ENCODE measurements at places on chromosomes 3 and 15. TPM values are rescaled to one million over a fixed set of nuclear protein-coding genes. Genes with fewer than 3 reads are reported as not detected.

Gene CBLB
- total RNA-seq, result 26.9 TPM

DNA sequence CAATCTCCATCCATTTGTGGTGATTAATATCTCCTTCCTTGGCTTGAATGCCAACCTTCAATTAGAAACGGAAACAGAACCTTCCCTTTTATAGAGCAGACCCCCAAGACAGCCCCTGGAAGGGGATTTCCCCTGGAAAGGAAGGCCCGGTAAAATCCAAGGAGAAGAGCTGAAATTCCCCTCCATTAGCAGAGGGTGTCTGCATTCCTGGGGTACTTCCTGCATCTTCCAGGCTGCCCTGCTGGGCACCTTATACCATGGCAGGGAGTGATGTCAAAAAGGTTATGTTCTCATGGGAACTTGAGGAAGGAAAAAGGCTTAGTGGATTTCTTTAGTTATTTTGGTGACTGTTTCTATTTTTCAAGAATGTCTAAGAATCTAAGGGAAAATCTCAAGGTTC is 116.7 kb upstream of the NEO1 start:
- H3K27me3 ChIP-seq, result peaks cover 14% of the 10 kb centered on the region
- no peak overlapping the region for H3K27ac ChIP-seq
- H3K4me3 ChIP-seq, result no peak overlapping the region
- H3K36me3 ChIP-seq, result no peaks in the 10 kb centered on the region
- peaks cover 13% of the 10 kb centered on the region for H3K4me1 ChIP-seq
- DNase-seq, result no peak

GRCh38 chr3:178300441-178300959 is 235.7 kb upstream of the KCNMB2 start:
- H3K27me3 ChIP-seq, result no peaks in the 10 kb centered on the region
- no peak overlapping the region for H3K4me3 ChIP-seq
- H3K4me1 ChIP-seq, result peaks cover 4% of the 10 kb centered on the region
- no peak overlapping the region for H3K27ac ChIP-seq
- no peak for DNase-seq
- H3K36me3 ChIP-seq, result no peaks in the 10 kb centered on the region

Gene MEF2A
- total RNA-seq, result 184 TPM

DNA sequence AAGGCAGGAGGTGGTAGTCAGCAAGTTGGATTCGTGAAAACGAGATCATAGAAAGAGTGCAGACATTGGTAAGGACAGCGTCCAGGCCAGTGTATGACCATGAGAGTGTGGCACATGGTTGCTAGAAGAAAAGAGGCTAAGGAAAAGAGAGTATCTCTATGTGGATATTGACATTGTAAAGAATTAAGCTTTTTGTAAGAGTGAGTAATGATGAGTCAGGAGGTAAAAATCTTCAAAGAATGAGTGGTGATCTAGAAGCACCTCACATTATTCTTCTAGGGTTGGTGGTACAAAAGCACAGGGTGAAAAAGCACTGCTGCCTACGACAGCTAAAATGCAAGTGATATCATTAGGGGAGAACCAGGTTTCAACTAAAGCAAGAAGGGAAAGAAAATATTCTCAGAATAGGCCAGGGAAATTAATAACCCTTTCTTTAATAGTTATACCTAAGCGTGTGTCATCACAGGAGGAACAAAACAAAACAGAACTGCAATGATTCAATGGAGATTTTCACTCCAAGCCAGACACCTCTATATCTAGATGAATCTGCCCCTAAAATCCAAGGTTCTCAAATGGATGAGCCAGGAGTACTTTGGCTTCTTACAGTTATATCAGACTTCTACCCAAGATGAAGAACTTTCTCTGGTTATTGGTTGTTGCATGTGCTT is 884.7 kb downstream of the NAALADL2 start:
- no peaks in the 10 kb centered on the region for H3K27me3 ChIP-seq
- no peak overlapping the region for H3K4me3 ChIP-seq
- H3K4me1 ChIP-seq, result peaks cover 6% of the 10 kb centered on the region
- H3K36me3 ChIP-seq, result no peaks in the 10 kb centered on the region
- DNase-seq, result no peak
- no peak overlapping the region for H3K27ac ChIP-seq

DNA sequence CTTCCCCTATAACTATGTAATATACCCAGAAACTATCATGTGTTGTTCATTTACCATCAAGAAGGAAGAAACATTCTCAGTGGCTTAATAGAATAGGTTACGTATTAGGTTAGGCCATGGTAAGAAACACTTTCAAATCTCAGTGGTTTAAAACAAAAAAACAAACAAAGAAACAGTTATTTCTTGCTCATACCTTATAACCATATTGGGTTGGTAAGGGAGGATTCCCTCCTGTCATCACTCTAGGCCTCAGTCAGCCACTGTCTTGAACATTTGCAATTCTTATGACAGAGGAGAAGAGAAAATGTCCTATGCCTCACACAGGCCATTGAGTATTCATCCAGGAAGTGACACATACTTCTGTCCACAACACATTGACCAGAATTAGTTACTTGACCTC is 727.7 kb upstream of the NECTIN3 start:
- peaks cover 20% of the 10 kb centered on the region for H3K4me1 ChIP-seq
- DNase-seq, result no peak
- peak overlapping the region; percentile 69 for H3K27ac ChIP-seq
- no peaks in the 10 kb centered on the region for H3K27me3 ChIP-seq
- no peak overlapping the region for H3K4me3 ChIP-seq

Gene SPRED1
- total RNA-seq, result 26.8 TPM

Gene DAZL
- total RNA-seq, result not detected

Gene BFSP2
- not detected for total RNA-seq

DNA sequence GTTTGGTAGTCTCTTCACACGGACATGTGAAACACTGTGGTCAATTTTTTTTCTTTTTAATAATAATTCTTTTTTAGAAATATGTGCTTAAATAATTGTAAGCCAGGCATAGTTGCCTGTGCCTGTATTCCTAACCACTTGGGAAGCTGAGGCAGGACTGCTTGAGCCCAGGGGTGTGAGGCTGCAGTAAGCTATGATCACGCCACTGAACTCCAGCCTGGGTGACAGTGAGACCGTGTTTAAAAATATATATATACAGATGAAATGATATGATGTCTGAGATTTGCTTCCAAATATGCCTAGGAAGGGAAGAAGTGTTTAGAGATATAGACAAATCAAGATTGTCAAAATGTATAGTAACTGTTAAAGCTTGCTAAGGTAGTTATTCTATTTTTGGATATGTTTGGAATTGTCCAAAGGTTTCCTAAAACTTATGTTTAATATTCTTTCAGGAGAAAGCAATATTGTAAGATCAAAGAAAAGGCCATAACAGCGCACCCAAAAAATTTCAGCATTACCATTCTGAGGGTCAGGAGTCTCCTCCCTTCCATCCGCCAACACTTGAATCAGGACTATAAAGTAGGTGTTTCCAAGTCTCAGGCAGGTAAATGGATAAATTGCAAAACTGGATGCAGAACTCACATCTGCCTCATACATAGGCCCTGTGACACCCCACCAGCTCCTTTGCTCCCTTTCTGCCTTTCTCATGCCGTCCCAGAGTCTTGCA is 532 bp upstream of the SELENOT start:
- H3K4me3 ChIP-seq, result peak overlapping the region; percentile 93
- peaks cover 5% of the 10 kb centered on the region for H3K36me3 ChIP-seq
- peaks cover 60% of the 10 kb centered on the region for H3K4me1 ChIP-seq

DNA sequence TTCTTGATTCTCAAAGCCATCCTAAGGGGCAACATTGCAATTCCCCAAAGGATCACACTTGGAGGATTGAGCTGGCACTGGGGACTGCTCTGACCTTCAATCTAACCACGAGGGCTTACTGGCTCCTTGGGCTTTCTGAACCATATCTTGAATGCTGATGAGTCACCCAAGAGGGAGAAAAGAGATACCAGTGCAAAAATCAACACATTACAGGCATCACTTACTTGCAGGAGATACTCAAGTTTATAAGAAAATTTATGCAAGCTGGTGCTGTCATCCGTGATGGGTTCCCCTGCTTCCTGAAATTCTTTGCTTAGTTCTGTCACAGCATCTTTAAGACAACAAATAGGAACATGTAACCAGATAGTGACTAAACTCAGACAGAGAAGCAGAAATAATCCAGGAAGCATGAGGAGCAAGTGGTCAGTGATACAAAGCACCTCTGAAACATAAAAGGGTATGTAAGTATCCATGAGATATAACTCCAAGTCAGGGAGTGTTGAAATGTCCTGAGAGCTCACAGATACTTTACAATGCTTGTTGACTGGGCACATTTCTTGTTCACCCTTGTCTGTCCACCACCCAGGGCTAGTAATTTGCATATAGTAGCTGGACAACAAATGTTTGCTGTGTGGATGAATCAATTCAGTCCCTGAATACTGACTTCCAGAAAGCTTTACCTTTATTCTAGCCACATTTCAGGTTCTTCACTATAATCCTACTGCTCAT is 14.1 kb downstream of the FYCO1 start:
- H3K4me3 ChIP-seq, result no peak overlapping the region
- H3K27me3 ChIP-seq, result no peaks in the 10 kb centered on the region
- DNase-seq, result no peak
- H3K36me3 ChIP-seq, result peaks cover 27% of the 10 kb centered on the region
- H3K4me1 ChIP-seq, result peaks cover 28% of the 10 kb centered on the region
- H3K27ac ChIP-seq, result no peak overlapping the region

Gene MEX3B
- total RNA-seq, result 52.7 TPM

DNA sequence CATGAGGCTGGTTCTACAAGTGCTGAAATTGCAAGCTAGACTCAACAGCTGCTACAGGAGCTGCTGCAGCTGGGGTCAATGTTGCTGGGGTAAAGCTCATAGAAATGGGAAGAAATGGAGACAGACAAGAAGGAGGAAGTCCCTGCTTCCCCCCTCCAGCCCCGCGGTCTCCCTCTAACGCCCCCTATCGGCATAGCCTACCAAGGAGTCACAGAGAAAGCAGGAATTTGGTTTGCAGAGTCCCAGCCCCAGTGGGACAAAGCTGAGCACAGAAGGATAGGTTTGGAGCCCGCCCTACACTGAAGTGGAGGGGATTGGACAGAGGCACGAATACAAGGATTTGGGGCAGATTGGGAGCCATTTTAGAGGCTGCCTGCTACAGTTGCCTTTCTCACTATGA is 176.9 kb upstream of the ANKRD28 start:
- H3K4me3 ChIP-seq, result no peak overlapping the region
- peaks cover 18% of the 10 kb centered on the region for H3K4me1 ChIP-seq
- no peaks in the 10 kb centered on the region for H3K27me3 ChIP-seq
- no peaks in the 10 kb centered on the region for H3K36me3 ChIP-seq

DNA sequence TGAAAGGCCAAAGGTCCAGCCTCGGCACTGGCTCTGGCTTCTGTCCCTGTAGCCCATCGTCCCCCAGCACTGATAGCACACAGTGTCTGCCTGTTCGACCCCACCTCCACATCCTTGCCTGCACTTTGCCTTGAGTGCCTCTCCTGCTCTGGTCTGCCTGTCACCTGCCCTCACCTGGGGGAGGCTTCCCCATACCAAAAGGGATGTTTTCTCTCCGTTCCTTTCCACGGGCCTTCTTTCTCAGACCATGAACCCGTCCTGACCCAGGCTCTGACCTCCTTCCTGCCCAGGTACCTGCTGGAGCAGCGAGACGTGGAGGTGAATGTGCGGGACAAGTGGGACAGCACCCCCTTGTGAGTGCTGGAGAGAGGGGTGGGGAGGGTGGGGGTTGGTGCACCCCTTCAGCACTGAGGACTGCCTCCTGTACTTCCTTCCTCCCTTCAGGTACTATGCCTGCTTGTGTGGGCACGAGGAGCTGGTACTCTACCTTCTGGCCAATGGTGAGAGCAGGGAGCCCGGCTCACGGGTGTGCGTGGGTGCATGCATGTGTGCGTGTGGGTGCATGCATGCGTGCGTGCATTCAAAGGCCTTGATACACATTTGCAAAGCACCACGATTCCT is 1.5 kb downstream of the ABTB1 start:
- H3K36me3 ChIP-seq, result peaks cover 5% of the 10 kb centered on the region
- peaks cover 20% of the 10 kb centered on the region for H3K4me1 ChIP-seq
- no peaks in the 10 kb centered on the region for H3K27me3 ChIP-seq
- peak overlapping the region; percentile 68 for H3K27ac ChIP-seq

Gene ARGFX
- not detected for total RNA-seq

Data from chondrocyte (in vitro differentiated cells).